ENCODE measurements at places on chromosomes 6 and 20. TPM values are rescaled to one million over a fixed set of nuclear protein-coding genes. Genes with fewer than 3 reads are reported as not detected.

DNA sequence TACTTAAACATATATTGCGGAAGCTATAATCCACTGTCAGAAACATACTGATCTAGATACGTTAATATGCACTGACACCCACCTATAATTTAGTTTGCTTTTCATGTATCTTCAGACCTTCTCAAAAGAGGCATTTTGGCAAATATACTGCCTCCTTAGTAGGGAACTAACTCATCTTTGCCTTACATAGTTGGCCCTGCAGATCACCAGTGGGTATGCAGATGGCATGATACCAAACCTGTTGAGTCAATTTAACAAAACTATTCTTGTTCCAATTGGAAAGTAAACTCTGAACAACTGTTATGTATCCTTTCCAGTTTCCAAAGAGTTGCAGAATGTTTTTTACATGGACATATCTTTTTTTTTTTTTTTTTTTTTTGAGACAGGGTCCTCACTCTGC, 35.6 kb upstream of the TBC1D20 start:
- DNase-seq, result no peak

DNA sequence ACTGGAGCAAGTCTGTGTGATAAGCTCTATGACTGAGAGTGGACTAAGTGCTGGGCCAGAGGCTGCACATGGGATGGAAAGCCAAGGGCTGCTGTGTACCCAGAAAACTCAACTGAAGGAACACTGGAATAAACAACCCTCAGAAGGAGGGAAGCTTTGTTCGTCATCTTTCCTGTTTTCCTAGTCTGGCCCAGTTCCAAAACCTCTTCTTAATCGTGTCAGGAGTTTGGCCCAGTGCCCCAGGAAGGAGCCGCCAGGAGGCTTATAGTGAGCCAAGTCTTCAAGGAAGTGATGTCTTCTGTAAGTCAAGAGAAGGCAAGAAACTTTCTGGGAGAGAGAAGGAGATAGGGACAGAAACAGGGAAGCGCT, 23.3 kb upstream of the TOP1 start:
- DNase-seq, result peak; percentile 75

Gene SCRT2
- total RNA-seq, result not detected

DNA sequence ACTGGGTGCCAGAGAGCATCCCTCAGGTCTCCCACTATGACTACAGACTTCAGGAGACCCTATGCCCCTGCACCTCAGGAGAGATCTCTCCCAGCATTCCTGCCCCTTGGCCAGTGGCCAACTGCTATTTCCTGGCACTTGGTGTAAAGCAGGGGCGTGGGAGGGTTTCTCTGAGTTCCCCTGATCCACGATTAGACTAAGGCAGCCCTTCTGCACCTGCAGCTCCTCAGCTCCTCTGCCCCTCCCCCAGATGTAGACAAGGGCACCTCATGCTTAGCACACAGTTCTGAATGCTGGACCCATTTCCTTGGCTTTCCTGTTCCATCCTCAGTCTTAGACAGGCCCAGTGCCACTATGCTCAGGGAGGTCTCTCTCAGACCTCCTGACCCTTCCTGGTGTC, 28.6 kb downstream of the EDN1 start:
- DNase-seq, result no peak

- no peak for DNase-seq
Observed at GRCh38 chr6:8219352-8219943, 117.1 kb upstream of the EEF1E1 start.

Gene NANP
- total RNA-seq, result 6.7 TPM

GRCh38 chr6:41966214-41966920, 24.8 kb upstream of the CCND3 start:
- no peak for DNase-seq

All from mesothelial cell of epicardium (in vitro differentiated cells).